ENCODE measurements at places on chromosomes 1 and 21. TPM values are rescaled to one million over a fixed set of nuclear protein-coding genes. Genes with fewer than 3 reads are reported as not detected.

Gene RNF207
- 17.9 TPM for total RNA-seq

Gene APOBEC4
- not detected for total RNA-seq

GRCh38 chr1:29361686-29362085 lies 125.4 kb downstream of the PTPRU start:
- no peak for DNase-seq

- no peak for DNase-seq
Measured at GRCh38 chr1:192573499-192573898, 2.1 kb upstream of the RGS1 start.

DNA sequence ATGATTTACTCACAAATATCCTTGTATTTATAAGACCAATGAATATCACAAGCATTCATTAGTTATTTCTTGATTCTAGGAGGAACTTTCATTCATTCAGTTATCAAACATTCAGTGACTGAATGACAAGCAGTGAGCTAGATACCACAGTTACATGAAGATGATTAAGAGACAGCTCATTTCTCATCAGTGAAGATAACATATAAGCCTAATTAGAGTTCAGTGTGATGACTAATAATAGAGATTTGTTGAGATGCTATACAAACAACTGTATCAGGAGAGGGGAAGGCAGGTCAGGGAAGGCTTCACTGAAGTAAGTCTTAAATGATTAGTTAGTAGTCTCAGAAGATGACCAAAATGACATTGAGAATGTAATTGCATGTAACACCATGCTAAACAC lies 14.6 kb upstream of the C1orf105 start:
- no peak for DNase-seq

- DNase-seq, result no peak
Measured at GRCh38 chr1:19121192-19121591, 88.9 kb downstream of the UBR4 start.

- DNase-seq, result no peak
Measured at GRCh38 chr1:199705825-199706224, 321.7 kb upstream of the NR5A2 start.

- no peak for DNase-seq
Measured at GRCh38 chr1:1329304-1330210, 1.5 kb upstream of the TAS1R3 start.

- no peak for DNase-seq
Measured at GRCh38 chr1:27979859-27980201, 20.1 kb downstream of the XKR8 start.

- DNase-seq, result no peak
Measured at GRCh38 chr1:93629101-93630059, 52.3 kb downstream of the BCAR3 start.

Measured in chondrocyte (in vitro differentiated cells).